Fibroblast of lung (primary cell): ENCODE measurements at places on chromosomes 4 and X.

- DNase-seq = no peak
These were observed 48.0 kb downstream of the PPP2R2C start for GRCh38 chr4:6424425-6424824.

DNA sequence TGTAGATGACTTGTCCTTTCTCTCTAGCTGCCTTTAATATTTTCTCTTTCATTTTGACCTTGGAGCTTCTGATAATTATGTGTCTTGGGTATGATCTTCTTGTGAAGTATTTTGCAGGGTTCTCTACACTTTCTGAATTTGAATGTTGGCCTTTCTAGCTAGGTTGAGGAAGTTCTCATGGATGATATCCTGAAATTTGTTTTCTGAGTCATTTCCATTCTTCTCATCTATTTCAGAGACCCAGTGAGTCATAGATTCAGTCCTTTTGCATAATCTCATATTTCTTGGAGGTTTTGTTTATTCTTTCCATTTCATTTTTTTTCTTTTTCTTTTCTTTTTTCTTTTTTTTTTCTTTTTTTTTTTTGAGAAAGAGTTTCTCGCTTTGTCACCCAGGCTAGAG, 585.7 kb upstream of the PABPC4L start:
- DNase-seq = peak; percentile 1

DNA sequence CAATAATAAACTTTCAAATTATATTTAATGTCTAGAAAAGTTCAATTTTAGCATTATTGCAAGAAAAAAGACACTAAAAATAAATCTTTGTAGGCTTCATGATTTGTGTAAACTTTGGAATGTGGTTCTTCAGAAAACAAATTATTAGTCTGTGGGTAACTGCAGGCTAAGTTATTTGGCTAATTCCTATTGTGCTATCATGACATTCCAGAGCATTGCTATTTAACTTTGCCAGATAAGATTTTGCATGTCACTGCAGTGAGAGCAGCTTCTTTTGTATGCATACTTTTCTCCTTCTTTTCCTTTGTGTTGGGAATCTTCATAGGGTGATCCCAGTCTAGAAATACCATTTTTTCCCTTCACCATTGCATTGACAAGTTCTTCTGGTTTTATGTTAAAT, 130.0 kb downstream of the AWAT2 start:
- DNase-seq = no peak

DNA sequence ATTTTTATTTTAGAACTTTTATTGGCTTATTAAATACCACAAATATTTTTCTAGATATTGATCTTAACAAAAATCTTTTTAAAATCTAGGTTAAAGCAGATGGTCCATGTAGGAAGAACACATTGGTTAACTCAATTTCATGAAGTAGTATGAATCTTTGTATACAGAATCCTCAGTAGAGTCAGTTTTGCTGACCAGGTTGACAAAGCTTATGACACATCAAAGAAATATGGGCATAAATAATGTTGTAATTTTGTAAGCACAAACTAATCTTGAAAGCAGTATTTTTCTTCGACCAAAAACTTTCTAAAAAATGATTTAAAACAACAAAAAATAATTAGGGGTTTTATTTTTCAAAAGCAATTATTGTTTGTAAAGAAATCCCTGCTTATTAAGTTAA, 479.3 kb upstream of the PCDH10 start:
- DNase-seq = no peak

GRCh38 chr4:155526452-155527169, 140.0 kb upstream of the GUCY1A1 start:
- DNase-seq = peak; percentile 88

- DNase-seq = no peak
These were observed 22.7 kb downstream of the PSAPL1 start for GRCh38 chr4:7411896-7412553.

- no peak for DNase-seq
These were observed 639 bp upstream of the PRDM5 start for GRCh38 chr4:120923207-120923522.

GRCh38 chrX:102745857-102746584, 25.5 kb downstream of the GPRASP3 start:
- DNase-seq = peak; percentile 22

- DNase-seq = no peak
These were observed 82.9 kb downstream of the RTL5 start for GRCh38 chrX:72048510-72049455.

GRCh38 chrX:6909396-6909795, 238.1 kb upstream of the STS start:
- no peak for DNase-seq

DNA sequence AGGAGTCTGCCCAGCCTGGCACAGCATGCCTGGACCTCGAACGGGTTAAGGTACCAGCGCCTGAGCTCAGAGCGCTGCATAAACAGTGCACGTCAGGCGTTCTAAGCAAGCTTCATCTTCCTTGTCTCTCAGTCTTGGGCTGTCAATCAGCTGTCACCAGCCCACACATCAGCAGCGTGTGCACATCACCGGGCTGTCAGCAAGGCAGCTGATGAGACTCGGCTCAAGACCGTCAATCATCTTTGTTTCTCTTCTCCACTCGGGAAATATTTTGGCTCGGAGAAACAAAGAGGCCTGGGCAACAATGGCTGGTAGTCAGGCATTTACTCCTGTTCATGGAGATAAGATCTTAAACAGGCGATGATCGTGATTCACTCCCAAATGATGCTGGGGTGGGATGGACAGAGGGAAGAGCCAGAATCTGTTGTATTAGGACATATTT, 141.3 kb downstream of the LDB2 start:
- DNase-seq = peak; percentile 82

DNA sequence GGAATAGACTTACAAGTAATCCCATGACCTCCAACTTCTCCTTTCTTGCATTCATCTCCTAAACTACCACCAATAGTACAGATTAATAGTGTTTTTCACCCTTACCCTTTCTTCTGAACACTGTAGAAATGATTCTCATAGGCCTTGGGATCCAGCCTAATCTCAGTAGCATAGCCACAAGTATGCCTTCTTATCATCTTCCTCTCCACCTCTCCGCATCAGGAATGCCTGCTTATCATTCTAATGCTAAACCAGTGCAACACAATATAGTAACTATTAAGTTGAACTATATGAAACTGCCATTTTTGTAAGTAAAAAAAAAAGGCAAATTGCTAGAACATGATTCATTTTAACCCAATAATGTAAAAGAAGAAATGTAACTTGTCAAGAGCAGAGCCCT, 79.5 kb upstream of the IL2 start:
- no peak for DNase-seq

DNA sequence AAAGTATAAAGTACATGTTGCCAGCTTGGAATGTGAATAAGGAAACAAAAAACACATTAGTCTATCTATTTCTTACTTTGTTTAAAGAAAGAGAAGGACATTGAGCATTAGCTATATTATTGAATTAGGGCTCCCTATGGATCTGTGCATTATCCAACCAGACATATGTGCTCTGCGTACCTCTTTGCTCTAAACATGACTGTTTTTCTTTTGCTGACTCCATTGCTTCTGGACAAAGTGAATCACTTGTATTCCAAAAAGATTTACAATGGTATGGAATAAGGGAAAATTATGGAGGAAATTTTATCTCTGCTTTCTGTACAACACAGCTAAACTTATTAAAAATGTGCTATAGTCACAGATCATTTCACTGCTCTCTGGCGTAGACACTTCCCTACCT, 727.8 kb upstream of the LCORL start:
- no peak for DNase-seq

DNA sequence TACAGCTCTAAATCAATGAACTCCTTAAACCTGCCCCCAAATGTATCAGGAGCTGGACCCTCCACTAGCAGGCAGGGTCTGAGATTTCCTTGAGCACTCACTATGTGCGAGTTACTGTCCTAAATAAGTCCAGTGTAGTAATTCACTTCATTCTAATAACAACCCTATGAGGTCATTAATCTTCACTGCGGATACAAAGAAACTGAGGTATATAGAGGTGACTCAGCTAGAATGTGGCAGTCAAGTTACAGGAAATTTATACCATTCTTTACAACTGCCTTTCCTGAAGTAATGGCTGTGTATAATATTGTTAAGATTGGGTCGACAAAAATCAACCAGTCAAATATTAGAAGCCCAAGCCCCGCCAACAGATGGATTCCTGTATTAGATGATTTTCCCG, 473.9 kb upstream of the FTHL17 start:
- no peak for DNase-seq

DNA sequence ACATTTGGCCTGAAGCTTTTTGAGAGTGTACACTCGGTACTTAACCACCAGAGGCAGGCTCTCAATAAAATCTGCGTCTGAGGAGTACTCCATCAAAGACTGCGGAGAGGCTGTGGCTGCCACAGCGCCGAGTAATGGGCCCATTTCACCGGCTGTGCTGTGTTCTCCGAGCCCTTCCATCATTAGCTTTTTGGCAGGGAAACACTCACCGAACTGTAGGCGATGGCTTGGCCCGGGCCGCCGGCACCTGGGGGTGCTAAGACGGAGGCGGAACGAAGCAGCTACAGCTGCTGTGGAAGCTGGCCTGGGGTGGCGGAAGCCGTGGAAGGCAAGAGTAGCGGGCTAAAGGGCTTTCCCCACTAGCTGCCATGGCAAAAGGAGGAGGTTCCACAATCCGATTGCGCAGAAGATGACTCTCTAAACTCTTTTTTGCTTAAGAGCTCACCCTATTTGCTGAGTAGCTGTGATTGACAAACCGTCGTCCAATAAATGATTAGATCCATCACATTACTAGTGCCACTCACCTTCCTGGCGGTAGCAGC, 48.5 kb upstream of the PABPC1L2A start:
- DNase-seq = no peak

GRCh38 chr4:176981551-176981950, 188.8 kb upstream of the VEGFC start:
- DNase-seq = no peak

GRCh38 chr4:127965803-127966175, 583 bp downstream of the ABHD18 start:
- DNase-seq = peak; percentile 30

DNA sequence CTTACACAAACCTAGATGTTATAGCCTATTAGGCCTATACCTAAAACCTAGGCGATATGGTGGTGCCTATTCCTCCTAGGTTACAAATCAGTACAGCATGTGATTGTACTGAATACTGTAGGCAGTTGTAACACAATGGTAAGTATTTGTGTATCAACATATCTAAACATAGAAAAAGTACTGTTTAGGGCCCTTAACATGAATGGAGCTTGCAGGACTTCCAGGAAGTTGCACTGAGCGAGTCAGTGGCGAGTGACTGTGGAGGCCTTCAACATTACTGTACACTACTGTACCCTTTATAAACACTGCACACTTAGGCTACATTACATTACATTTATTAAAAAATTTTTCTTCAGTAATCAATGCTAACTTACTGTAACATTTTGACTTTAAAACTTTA, 37.8 kb downstream of the WWC2 start:
- peak; percentile 43 for DNase-seq

GRCh38 chr4:2827071-2827873, 16.4 kb upstream of the ADD1 start:
- no peak for DNase-seq

DNA sequence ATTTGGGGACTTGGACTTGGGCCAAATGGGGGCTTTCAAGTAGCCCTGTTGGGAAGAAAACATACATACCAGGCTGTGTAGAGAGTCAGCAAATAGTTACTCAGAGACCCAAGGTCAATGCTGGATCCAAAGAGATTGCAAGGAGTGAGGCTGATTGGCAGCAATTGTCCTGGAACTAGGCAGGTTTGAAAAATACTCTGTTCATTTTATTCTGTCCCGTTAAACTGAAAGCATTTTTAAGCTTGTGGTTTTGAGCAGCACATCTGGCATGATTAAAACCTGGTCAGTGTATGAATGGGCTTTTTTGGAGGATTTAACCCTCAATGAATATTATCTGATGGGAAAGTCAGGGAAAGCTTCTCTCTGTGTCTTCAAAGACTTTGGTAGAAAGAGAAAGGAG, 294.3 kb upstream of the BOD1L1 start:
- DNase-seq = peak; percentile 58

DNA sequence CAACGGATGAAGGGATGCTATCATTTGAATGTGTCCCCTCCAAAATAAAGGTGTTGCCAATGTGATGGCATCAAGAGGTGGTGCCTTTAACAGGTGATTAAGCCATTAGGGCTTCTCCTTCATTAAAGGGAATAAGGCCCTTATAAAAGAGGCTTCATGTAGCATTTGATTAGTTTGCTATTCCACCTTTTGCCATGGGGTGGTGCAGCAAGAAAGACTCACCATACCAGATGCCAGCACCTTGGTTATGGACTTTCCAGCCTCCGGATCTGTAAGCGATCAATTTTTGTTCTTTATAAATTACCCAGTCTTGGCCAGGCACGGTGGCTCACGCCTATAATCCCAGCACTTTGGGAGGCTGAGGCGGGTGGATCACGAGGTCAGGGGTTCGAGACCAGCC, 7.9 kb upstream of the SLC25A43 start:
- peak; percentile 40 for DNase-seq

GRCh38 chr4:19693936-19694570, 557.7 kb upstream of the SLIT2 start:
- DNase-seq = no peak

DNA sequence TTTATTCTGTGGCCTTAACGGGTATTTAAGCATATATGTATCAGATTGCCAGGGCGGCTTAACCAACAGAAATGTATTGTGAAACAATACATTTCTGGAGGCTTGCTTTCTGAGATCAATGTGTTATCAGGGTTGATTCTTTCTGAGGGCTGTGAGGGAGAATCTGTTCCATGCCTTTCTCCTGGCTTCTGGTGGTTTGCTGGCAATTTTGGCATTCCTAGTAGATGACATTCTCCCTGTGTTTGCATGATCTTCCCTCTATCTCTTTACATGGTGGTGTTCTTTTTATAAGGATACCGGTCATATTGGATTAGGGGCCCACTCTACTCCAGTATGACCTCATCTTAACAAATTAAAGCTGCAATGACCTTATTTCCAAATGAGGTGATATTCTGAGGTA, 16.9 kb upstream of the CEP135 start:
- DNase-seq = no peak

DNA sequence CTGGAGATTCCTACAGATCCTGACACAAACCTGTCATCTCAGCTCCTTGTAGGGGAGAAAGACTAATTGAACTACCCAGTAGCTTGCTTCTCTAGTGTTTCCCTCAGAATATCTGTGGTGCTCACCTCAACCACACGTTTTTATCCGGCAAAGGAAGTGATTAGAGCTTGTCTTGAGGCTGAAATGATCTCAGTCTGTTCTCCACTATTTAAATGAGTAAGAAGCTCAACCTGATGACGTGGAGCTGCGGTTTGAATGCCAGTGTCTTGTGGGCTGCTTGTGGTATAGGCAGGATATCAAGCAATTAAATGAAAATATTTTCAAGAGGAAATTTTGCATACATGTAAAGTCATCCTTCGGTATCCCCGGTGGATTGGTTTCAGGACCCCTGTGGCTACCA, 270.2 kb downstream of the TLL1 start:
- peak; percentile 67 for DNase-seq

- peak; percentile 4 for DNase-seq
These were observed 36.3 kb upstream of the GATB start for GRCh38 chr4:151797131-151797530.

GRCh38 chr4:1568855-1569460, 115.2 kb downstream of the FAM53A start:
- DNase-seq = no peak

DNA sequence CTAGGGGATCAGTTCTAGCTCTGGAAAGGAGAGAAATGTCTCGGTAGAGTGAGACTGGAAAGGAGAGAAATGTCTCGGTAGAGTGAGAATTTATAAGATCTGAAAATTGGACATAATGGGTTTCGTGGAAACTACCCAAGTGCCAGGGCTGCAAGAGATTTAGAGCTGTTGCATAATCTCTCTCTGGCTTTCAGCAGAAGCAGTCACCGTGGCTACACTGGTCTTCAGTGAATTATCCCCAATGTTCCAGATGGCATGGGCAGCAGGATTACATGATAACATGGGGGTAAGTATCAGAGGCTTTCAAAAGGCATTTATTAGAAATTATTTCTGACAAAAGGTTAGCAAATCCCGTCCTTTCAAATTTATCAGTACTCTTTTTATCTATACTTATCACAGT, 435.5 kb downstream of the NKX6-1 start:
- DNase-seq = no peak
